Natural killer cell (primary cell): ENCODE measurements at places on chromosomes 6 and 20.

- no peak for DNase-seq
Measured at GRCh38 chr20:25100914-25101313, 19.0 kb upstream of the VSX1 start.

- DNase-seq, result peak; percentile 52
Measured at GRCh38 chr6:116444092-116444491, 17.1 kb upstream of the CALHM6 start.

DNA sequence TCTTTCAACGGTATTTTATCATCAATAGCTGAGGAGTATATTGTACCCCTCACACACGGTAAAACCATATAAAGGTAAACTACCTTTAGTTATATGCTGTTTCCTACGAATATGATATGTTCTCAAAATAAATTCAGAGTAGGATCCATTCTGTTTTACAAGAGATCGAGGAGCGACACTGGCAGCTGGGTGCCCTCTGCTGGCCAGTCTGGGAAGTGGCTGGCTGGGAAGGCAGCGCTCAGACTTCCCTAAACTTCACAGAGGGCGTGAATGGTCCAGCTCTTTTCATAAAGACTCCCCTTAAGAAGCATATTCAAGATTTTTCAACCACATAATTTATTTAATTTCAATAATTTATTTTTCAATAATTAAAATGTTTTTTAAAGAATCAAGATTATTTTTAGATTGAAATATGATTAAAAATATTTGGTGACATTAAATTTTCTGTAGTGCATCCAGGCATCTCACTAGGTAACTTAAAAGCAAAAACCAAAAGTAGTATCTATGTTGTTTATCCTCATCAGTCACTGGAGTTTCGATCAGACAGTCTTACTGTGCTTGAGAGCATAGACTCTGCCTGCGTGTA lies 187.5 kb upstream of the PDE10A start:
- DNase-seq, result peak; percentile 62

DNA sequence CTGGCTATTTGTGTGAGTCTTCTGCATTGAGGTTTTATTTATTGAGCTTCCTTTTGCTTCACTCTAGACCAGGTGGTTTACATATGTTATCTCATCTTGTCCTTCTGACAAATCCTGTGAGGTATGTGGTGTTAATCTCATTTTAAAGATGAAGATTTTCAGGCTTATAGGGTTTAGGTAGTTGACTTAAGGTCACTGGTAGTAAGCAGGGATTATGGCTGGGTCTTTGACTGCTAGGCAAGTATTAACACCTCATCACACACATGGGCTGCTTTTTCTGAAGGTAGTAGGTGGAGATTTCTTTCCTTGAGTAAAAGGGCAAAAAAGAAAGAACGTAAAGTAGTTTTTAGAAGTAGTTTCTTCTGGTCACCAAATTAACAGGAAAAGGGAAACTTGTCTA lies 72.6 kb downstream of the CDKAL1 start:
- DNase-seq, result no peak

DNA sequence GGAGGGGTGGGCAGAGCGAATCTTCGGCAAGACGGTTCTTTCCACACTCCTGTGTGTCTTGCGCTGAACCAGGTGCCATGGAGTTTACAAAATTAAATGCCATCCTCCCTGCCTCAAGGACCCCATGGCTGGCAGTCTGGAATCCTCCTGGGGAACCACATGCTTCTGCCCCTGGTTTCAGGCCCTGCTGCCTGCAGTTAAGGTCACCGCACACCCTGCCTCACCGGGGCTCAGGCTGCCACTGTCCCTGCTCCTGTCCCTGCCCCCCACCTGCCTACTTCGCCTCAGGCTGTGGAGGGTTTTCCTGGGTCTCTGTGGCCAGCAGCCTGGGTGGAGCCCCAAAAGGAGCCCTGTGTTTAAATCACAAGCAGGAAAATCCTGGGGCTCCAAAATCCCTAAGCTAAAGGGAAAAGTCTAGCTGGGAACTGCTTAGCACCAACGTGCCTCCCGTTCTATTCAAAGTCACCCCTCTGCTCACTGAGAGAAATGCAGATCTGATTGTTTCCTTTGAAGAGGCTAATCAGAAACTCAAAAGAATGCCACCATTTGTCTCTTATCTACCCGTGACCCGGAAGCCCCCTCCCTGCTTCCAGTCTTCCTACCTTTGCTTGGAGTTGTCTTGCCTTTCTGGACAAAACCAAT lies 10.6 kb upstream of the TTLL2 start:
- DNase-seq, result no peak

DNA sequence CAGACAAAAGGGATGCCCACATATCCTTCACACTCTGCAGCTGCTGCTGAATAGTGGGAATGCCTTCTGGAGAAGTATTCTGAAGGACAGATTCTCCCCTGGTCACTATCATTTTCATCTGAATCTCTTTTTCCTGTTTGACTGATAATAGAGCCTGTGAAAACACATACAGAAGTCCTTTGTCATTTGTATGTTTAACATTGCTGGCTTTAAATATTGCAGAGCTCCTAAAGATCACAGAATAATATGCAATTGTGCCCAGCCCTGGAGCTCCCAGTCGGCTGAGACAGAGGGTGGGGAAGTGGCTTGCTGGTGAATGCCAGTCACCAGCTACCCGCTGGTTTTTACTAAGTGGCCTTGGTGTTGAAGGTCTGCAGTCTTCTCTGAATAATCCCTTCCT lies 272.3 kb downstream of the SYNE1 start:
- no peak for DNase-seq

GRCh38 chr20:21286775-21287174 lies 16.4 kb upstream of the XRN2 start:
- DNase-seq, result no peak

DNA sequence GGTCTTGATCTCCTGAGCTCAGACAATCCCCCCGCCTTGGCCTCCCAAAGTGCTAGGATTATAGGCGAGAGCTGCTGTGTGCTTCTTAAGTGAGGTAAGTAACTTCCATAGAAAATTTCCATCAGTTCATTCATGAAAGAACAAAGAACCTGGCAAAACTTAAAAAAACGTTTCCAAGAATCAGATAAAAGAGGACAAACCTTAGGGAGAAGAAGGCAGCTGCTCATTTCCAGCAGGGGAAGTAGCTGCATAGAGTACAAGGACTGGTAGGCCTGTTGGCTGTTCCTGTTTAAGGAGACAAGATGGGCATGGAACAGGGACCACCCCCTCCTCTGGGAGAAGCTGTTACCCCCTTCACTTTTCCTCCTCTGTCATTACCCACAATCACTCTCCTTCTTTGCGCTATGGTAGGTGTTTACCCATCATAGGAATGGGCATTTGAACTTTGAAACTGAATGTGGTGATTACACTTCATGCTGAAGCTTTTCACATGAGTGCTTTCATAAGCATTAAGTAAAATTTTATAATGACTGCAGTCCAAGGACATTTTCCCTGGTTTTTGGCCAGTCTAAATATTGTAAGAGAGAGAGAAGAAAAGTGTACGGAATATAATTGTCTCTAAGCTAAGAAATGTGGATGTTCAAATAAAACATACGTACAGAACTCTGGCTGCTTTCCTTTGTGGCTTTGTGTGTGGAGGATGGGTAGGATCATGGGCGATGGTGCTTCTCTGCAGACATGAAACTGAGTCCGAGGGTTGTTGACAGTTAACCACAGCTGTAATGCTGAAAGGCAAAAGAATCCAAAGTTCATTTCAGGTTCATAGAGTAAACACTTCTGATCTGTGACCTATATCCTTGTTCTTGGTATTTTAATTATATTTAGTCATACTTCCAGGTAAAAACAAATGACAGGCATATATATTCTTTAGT lies 56.4 kb downstream of the CCN2 start:
- DNase-seq, result no peak

- DNase-seq, result no peak
Measured at GRCh38 chr6:91781946-91782345, 1195.1 kb upstream of the MAP3K7 start.

DNA sequence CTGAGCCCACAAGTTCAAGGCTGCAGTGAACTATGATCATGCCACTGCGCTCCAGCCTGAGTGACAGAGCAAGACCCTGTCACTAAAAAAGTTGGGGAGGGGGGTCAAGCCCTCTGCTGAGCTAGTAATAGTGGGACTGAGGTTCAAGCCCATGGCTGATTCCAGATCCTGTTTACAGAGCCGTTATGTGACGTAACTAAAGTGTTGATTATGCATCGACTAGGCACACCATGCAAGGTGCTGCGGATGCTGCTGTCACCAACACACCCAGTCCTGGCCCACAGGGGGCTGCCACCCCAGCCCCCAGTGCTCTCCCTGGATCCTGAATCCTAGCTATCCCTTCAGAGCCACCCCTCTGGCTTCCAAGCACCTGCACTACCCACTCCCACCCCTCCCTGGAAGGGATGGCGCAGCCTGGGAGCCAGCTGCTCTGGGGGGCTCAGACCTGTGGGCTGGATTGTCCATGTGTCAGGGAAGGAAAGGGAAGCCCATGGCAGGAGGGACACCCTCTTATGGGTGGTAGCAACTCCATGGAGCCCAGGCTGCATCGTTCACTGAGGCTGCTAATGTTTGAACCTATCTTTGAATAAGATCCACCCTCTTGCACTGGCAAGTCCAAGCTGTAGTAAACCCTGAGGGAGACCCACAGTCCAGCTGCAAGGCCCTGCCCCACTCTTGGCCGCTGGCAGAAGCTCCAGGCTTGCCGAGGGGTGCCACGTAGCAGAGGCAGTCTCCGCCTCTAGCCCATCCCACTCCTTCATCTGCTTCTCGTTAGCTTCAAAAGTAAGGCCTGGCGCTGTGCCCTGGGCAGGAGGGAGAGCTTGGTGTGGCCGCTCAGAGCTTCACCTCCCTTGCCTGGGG lies 95.0 kb downstream of the SNX5 start:
- DNase-seq, result no peak

DNA sequence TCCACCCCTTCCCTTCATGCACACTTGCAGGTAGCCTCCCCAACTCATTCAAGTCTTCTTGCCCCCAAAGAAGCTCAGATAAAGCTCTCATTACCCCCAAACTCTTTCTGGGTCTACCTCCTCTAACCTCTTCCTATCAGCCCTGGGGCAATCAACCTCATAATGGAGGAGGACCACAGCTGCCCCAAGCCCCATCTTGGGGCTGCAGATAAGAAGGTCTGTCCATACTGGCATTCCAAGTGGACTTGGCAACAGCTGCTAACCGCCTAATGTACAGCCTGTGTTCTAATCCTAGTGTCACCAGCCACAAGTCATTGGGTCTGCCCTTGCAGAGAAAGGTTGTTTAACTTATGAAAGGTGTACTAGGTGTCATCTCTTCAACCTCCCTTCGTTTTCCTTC lies 107.4 kb upstream of the ADGRF1 start:
- DNase-seq, result no peak

DNA sequence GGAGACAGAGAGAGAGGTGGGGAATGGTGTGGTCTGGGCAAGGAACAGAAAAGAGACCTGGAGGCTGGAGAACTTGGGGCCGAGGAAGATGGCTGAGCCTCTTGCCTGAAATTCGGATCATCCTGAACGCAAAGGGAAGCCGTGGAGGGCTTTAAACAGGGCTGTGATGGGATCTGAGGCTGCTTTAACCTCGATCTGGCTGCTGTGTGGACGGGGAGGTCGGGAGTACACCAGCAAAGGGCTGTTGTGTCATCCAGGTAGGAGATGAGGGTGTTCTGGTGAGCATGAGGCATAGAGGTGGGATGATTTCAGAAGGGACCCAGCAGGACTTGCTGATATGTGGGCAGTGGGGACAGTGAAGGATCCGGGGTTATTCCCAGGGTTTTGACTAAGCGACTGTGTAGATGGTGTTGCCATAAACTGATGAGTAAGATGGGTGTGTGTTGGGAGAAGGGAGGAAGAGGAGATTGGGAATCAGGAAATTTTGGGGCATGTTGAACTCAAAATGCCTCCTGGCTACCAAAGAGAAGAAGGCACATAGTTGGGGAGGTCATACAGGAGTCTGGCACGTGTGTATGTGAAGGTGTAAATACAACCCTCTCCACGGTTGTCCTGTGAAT lies 158.5 kb downstream of the NFATC2 start:
- no peak for DNase-seq
